Inflammatory macrophage (primary cell): ENCODE measurements at places on chromosomes 2 and 18.

GRCh38 chr2:20050646-20051531, 539 bp downstream of the LAPTM4A start:
- DNase-seq, result peak; percentile 44

GRCh38 chr18:45136381-45137086, 455.8 kb downstream of the SETBP1 start:
- no peak for DNase-seq

GRCh38 chr2:241413929-241414580, 58.0 kb downstream of the FARP2 start:
- no peak for DNase-seq

- no peak for DNase-seq
These were observed 290.3 kb upstream of the CCDC68 start for GRCh38 chr18:55249550-55249949.

DNA sequence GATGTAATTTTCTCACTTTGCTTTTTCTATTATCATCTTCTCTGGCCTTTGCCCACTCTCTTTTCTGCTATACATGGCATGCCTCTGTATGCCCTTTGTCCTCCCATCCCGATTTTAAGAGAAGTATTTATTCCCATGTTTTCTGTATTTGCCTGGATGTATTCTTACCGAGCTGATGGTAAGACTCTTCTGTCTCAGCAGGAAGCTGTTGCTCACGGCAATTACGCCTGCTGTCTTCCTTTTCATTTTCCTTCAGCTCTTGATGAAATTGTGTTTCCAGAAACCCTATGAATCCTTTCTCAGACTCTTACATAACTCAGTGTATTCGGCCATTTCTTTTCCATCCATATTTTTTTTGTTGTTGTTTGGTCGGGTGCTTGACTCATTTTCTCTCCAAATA, 121.6 kb downstream of the SP3 start:
- no peak for DNase-seq

DNA sequence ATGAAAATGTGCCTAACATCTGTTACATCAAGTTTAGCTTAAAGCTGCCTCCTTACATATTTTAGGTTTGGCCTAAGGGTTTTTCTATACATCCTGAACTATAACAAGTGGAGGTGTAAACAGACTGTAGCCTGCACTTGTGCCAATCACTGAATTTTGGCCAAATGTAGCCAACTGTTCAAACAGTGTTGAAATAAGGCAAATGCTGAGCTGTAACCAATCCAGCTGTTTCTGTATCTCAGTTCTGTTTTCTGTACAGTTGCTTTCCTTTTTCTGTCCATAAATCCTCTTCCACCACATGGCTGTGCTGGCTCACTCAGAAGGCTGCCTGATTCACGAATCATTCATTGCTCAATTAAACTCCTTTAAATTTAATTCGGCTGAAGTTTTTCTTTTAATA, 19.2 kb upstream of the CAPN13 start:
- no peak for DNase-seq

DNA sequence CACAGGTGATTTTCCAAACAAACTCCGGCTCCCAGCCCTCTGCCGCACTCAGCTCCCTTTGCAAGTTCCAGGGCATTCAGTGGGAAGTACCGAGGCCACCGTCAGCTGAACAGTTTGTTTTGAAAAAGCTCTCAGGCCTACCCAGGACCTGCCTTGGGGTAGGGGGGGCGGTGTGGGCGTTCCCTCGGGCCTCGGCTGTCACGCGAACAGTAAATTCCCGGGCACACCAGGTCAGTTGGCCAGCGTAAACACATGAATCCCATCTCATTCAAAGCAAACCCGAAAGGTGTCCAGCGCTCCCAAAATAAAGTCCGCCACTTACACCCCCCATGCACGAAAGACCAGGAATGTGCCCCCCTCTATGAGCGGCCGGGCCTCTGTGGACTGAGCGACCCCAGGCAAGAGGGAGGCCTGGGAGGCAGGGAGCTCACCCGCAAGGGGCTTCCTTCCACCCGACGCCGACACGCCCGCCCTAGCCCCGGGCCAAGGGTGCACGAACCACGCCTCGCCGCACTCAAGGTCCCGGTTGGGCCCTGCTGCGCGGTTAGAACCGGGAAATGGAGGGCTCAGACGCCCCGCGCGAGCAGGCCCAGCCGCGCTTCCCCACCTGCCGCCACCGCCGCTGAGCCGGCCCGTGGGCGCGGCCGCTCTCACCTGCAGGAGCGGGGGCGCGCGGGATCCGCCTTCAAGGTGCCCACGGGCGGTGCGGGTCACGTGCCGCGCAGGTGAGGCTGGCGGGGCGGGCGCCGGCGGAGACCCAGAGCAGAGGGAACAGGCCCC, at the start of gene WDSUB1:
TSS of gene WDSUB1 (minus strand) at position 775 of the 780 bp plus-strand sequence. CDS start 3,634 bp downstream, outside the sequence.
- DNase-seq, result peak; percentile 69

DNA sequence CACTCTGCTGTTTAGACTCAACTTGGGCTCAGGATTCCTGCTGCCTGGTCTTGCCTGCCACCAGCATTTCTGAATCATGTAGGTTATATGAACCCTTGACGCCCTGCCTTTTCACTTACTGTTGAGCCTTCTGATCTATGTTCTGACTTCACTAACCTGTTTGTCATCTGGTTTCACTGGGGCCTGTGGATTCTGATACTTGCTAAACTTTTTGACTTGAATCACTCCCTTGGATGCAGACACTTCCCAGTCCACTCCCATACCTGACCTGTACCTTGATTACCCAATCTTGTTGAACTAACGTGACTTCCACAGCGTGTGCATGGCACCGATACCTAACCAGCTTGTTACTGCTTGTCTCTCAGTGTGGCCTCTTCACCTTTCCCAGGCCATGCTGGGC, 35.6 kb upstream of the SPAG16 start:
- no peak for DNase-seq

- DNase-seq, result no peak
These were observed 5.2 kb downstream of the ANKRD23 start for GRCh38 chr2:96838345-96839292.

DNA sequence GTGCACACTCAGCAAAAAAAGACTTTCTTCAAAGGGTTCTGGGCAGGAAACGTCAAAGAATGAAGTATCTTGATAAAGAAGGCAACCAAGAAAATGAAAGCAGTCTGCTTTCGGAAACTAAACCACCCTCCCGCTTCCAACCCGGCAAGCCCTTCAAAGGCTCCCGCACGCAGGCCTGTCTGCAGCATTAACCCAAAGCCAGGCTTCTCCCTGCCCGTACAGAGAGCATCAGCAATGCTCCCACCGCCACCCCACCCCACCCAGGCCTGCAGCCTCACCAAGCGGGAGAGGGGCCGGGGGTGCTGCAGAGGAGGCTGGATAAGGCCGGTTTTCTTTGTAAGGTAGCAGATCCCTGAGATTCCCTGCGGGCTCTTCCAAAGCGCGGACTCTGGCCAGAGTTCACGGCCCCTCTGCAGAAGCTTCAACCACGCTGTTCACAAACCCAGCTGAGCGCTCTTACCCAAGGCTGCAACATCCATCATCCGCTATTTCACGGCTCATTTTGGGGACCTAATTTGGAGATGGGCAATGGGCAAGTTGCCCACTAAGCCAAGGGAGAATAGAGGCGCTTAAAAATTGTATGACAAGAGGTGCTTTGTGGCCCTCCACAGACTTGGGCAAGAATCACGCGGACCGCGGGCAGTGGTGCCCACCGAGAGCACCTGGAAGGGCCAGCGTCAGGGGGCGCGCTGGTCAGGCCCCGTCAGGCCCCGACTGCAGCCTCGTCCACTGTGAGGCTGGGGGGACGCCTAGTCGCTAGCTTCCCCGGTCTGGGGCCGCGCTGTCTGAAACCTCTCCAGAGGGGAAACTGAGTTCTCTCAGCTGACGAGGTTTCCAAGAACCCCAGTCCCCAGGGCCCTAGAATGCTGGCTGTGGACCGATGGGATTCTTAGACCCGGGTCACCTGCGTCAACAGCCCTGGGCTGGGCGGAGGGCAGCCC, 225.4 kb upstream of the ID2 start:
- DNase-seq, result no peak

- DNase-seq, result no peak
These were observed 141.0 kb downstream of the RPIA start for GRCh38 chr2:88832311-88832991.

- no peak for DNase-seq
These were observed 79.0 kb downstream of the HDAC4 start for GRCh38 chr2:239321596-239322415.

DNA sequence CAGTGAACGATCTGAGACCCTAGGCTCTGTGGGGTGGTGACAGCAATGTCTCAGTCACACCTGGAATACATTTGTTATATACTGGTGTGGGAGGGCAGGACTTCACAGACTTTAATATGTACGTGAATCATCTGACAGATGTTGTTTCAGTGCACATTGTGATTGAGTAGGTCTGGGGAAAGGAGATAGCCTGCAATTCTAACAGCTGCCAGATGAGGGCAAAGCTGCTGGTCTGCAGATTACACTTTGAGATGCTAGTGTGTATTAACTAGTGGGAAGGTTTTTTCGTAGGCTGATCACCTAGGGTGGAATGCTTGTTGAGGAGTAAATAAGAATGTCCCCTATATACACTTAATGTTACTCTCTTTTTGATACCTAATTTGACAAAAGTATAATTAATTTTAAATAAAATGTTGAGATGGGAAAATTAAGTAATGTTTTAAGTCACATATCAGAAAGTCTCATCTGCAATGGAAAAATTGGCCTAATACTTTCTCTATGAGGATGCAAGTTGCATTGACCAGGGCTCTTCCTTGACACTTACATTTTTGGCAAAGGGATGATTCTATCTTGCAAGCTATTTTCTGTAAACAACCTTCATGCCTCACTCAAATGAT, 496.9 kb upstream of the HNMT start:
- peak; percentile 2 for DNase-seq

GRCh38 chr2:26620031-26620605, 21.0 kb downstream of the CIB4 start:
- DNase-seq, result no peak

- DNase-seq, result no peak
These were observed 70.8 kb upstream of the SLC39A10 start for GRCh38 chr2:195586062-195586714.

GRCh38 chr2:219243291-219243761, 1.9 kb downstream of the GLB1L start:
- peak; percentile 76 for DNase-seq

- no peak for DNase-seq
These were observed 176.4 kb downstream of the ZNF516 start for GRCh38 chr18:76318607-76319006.

GRCh38 chr2:15981646-15982045, 41.3 kb downstream of the MYCN start:
- DNase-seq, result no peak

- no peak for DNase-seq
These were observed 75.9 kb upstream of the CAB39 start for GRCh38 chr2:230636684-230637271.

- no peak for DNase-seq
These were observed 18.2 kb downstream of the TTR start for GRCh38 chr18:31609886-31610285.

GRCh38 chr2:85309699-85310321, 18.0 kb downstream of the TGOLN2 start:
- peak; percentile 43 for DNase-seq

GRCh38 chr2:147355706-147356105, 489.1 kb upstream of the ACVR2A start:
- DNase-seq, result no peak

DNA sequence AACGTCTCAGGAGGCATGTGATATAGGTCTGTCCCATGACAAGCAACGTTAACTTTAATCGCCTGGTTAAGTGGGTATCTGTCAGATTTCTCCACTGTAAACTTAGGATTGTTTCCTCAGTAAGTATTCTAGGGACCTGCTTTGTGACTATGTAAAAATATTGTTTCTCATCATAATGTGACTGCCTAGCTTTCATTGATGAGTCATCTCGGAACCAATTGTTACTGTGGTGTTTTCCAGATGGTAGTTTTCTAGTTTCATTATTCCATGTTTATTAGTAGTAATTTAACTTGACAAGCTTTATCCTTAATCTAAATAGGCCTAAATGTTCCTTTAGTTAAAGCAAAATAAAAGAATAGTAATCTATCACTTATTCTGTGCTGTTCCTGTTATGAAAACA, 28.2 kb upstream of the GATA6 start:
- no peak for DNase-seq

DNA sequence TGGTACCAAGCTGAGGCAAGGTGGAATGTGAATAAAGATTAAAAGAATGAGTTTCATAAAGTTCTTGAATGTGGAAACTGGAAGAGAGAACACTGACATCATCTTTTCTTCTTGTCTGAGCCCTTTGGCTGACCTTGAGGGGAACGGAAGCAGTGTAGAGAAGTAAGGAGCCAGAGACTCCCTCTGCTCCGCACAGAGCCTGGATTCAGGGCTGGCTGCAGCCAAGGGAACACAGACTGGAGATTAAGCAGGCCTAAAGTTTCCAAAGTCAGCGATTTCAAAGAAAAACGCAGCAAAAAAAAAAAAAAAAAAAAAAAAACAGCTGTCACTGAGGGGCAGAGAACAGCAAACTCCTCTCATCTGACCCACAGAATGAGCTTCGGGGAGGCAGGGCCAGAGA, 19.3 kb upstream of the ALK start:
- DNase-seq, result no peak

- no peak for DNase-seq
These were observed 435.6 kb downstream of the TDRD15 start for GRCh38 chr2:21559351-21559750.

- DNase-seq, result no peak
These were observed 74.7 kb downstream of the TNFRSF11A start for GRCh38 chr18:62399781-62400308.

DNA sequence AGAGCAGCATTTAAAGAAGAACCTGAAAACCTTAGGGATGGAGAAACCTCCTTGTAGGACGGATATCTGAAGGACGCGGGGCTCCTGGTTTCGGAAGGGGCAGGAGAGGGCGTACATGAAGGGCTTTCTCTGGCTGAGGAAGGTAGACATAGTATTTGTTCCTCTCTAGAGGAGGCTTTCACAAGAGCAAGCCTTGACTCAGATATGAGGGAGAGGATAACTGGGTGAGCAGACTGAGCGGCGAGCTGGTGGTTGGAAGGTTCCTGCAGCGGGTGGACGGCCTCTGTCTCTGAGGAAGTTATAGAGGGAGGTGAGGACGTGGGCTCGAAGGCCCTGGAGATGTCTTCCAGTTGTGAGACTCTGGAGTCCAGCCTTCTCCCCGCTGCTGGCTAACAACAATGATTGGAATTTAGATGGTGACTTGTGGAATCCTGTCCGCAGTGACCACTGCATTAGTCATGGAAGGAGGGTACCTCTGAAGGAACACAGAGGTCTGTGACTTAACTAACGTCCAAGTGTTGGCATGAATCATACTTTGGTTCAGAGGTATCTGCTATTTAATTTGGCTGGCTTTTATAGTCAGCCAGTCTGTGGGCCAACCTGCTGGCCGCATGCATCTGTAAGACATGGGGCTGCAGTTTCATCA, 80.9 kb downstream of the ASAP2 start:
- peak; percentile 31 for DNase-seq

DNA sequence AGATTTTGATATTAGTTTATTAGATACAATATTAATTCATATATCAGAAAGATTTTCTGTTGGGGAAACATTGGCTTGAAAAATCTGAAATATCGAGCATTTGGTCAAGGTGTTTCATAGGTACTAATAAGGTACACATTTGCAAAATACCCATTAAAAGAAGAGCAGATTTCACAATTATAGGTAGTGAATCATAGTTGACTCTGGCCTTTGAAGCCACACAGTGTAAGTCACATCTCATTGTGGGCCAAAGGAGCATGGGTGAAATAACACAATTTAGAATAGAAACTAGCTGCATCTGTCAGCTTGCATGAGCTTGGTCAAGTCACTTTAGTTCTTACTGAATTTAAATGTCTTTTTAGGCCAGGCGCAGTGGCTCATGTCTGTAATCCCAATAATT, 4.9 kb downstream of the KDM3A start:
- DNase-seq, result no peak
